Fibroblast of skin of right biceps (primary cell): ENCODE measurements at places on chromosomes 6 and 20.

DNA sequence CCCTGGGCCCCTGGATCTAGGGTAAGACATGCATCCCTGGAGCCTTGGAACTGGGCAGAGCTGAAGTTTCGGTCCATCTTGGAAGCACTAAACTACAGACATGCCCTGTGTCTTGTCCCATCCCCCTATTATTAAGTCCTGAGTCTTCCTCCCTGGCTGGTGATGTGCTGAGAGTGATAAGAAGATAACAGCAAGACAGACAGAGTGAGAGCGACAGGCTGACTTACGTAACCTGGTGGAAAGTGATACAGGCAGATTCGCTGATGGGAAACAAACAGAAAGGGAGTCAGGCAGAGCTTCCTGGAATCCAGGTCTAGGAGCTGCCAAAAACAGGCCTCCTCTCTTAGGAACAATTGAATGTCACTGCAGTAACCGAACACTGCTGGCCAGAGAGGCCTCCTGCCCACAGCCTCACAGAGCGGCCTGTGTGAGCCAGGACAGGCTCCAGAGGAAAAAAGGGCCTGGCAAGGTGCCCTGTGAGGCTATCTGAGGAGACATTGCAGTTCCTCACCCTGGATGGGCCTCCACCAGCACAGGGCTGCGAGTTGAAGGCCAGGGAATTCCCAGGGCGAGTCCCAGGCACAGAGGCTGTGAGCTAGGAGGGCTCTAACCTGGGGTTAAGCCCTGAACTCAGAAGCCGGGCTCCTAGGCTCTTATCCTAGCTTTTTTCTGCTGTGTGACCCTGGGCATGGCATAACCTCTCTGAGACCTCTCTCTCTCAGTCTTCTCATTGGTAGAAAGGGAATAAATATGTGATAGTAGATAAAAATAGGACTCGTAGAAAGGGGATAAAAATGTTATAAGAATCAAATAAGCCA, 34.2 kb upstream of the B4GALT5 start:
- peak; percentile 43 for DNase-seq

DNA sequence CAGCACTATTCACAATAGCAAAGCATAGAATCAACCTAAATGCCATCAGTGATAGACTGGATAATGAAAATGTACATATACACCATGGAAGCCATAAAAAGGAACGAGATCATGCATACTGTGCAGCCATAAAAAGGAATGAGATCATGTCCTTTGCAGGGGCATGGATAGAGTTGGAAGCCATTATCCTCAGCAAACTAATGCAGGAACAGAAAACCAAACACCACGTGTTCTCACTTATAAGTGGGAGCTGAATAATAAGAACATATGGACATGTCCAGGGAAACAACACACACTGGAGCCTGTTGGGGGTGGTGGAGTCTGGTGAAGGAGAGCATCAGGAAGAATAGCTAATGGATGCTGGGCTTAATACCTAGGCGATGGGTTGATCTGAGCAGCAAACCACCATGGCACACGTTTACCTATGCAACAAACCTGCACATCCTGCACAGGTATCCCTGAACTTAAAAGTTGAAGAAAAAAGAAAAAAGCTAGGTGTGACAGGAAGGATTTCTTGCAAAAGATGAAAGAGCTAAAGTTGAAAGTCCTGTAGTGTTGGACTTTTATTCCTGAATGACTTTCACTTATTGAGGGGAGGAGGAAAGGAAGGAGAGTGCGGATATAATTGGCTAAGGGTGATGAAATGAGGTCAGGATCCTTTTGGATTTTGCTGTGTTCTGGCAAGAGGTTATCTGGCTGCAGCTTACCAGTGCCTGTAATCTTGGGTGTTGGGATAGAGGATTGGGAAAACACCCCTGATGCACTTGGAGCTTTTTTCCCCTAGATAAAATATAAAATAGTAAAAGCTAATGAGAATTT, 8.5 kb downstream of the TRMT11 start:
- no peak for DNase-seq

GRCh38 chr20:57868310-57868709, 158.5 kb upstream of the PMEPA1 start:
- DNase-seq, result no peak

GRCh38 chr6:52416629-52417151, 3.5 kb upstream of the EFHC1 start:
- DNase-seq, result peak; percentile 64

- DNase-seq, result no peak
Observed at GRCh38 chr6:110468731-110469130, 7.7 kb downstream of the SLC22A16 start.

DNA sequence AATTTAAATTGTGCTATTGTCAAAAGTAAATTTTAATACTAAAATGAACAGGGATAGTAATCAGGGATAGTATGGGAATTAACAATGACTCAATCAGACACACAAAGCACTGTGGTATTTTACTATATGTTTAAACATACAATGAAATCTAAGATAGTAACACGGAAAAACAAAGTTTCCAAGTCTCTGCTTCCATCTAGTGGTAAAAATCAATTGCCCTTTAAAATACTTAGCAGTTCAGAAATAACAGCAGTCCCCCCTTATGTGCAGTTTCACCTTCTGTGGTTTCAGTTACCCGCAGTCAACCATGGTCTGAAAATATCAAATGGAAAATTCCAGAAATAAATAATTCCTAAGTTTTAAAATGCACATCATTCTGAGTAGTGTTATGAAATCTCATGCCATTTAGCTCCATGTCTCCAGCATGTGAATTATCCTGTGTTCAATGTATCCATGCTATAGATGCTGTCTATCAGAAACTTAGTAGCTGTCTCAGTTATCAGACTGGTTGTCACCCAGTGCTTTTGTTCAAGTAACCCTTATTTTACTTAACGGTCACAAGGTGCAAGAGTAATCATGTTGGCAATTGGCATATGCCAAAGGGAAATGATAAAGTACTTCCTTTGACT, 58.5 kb downstream of the AHI1 start:
- DNase-seq, result peak; percentile 55

- DNase-seq, result no peak
Observed at GRCh38 chr6:160095146-160095845, 26.3 kb upstream of the SLC22A1 start.

GRCh38 chr6:35512740-35513139, at the start of gene TULP1:
TSS of gene TULP1 (minus strand) at chr6:35512896. CDS start at chr6:35512858, 38 bp downstream.
- DNase-seq, result no peak

DNA sequence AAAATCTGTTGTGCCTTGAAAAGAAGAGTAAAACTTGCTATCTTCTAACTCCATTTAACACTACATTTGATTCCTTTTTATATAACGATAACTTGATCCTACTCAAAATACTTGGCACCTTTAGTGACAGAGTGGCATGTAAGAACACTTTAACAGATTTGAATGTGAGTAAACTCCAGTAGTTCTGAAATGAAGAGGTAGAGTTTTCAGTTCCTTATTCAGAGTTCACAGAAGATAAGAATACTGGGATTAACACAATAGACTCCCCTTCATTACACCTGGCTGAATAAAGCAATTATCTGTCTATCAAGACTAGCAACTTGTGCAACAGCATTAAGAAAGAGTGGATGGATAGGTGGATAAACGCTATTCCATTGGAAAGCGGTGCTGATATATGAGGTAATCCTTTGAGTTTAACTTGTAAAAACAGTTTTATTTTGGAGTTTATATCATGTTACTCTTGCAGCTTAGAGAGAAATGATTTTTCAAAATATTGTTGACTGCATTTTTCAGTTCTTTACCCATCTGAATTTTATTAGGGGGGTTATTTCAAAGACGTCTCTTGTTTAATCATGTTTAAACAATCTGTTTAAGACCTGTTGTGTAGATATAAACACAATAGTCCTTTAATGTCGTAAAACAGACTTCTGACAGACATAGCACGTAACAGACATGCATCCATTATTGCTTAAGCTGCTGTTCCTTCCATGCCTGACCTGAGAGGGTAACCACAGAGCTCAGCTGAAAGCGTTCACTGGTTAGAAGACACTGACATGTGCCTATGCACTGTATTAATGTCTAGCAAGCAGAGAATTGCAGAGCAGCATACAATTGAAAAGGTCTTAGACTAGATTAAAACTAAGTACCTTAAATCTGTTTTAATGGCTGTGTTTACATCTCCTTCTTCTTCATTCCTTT, 102.4 kb upstream of the SUPT3H start:
- DNase-seq, result peak; percentile 78

GRCh38 chr6:85096976-85097375, 332.6 kb upstream of the TBX18 start:
- peak; percentile 28 for DNase-seq

GRCh38 chr20:63767456-63767855, 27.9 kb downstream of the SLC2A4RG start:
- no peak for DNase-seq

GRCh38 chr6:17831135-17831534, 124.4 kb upstream of the NUP153 start:
- DNase-seq, result peak; percentile 77

DNA sequence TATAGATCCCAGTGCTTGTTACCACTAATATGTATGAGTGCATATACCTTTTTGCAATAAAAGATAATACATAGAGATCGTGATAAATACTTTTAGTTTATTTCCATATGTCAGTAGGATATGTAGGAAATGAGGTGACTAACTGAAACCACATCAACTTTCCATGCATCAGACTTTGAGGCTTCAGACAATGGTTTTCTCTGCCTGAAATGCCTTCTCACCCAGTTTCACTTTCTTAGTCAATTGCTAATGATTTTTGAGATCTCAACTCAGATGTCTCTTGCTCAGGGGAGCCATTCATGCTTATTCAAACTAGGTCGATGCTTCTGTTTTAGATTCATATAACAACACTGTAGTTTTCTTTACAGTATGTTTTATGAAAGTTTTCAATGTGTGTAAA, 626.6 kb upstream of the ADGRB3 start:
- DNase-seq, result peak; percentile 39

- DNase-seq, result no peak
Observed at GRCh38 chr6:146923205-146923833, 280.9 kb upstream of the STXBP5 start.

DNA sequence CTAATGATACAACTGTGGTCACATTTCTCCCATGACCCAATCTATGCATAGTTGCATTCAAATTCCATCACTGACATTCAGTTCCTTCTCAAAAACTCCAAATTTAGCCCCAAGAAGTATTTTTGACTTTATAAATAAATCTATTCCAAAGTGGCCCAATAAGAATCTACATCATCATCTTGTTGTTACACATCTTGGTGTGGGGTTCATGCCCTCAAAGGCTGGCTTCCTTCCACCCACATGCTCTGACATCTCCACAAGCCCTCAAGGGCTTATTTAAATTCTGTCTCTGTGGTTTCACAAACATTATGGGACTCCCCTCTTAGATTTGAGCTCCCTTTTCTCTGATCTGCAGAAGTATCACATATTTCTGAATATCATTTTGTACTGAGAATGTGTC, 585.3 kb upstream of the BTBD3 start:
- peak; percentile 4 for DNase-seq

DNA sequence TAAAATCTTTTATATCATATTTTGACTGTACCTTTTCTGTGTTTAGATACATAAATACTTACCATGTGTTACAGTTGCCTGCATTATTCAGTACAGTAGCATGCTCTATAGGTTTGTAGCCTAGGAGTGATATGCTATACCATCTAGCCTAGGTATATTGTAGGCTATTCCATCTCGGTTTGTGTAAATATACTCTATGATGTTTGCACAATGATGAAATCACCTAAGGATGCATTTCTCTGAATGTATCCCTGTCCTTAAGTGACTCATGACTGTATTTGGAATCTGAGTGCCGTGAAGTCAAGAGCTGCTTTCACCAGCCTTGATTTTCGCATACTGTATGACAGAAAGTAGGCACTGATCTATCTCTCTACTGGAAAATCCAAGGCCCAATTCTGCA, 129.9 kb downstream of the UTRN start:
- DNase-seq, result peak; percentile 81

GRCh38 chr6:77609106-77609505, 43.7 kb upstream of the MEI4 start:
- DNase-seq, result no peak

GRCh38 chr20:31956556-31957526, 5.0 kb upstream of the PDRG1 start:
- DNase-seq, result no peak

DNA sequence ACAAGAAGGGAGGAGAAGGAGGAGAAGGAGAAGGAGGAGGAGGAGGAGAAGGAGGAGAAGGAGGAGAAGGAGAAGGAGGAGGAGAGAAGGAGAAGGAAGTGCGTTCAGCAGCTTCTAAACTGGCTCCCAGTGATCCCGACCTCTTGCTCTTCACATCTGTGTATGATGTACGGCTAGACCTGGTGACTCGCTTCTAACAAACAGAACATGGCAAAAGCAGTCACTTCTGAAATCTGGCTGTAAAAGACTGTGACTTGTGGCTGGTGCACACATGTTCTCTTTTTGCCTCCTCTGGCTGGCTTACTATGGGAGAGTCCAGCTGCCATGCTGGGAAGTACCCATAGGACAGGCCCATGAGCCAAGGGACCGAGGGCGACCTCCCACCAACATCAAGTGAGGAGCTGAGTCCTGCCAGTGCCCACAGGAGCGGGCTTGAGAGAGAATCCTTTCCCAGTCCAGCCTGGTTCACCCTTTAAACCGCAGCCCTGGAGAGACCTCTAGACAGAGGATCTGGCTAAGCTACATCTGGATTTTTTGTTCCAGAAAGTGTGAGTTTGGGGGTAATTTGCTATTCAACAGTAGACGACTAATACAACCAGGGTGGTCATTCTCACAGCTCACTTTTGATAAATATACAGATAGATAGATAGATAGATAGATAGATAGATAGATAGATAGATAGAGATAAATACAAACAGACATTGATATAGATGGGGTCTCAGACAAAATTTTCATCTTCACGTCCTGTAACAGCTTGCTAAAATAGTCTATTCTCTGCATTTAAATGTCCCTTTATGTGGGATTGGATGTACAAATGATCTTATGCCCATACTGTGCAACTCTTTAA, 42.3 kb downstream of the RPP40 start:
- no peak for DNase-seq

- DNase-seq, result no peak
Observed at GRCh38 chr6:170088582-170088955, 202.3 kb downstream of the DLL1 start.

DNA sequence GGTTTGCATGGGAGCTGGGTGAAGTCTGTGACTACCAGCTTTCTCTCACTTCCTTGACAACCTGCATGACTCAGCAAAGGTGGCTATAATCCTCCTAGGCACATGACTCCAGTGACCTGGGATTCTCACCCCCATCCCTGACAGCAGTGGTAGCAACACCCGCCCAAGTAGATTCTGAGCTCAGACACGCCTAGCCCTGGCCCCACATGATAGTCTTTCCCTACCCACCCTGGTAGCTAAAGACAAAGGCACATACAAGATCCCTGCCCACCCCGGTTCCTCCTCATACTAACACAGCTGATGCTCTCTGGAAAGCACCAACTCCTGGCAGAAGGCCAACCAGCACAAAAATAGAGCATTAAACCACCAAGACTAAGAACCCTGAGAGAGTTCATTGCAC, 25.9 kb upstream of the CRISP1 start:
- no peak for DNase-seq

DNA sequence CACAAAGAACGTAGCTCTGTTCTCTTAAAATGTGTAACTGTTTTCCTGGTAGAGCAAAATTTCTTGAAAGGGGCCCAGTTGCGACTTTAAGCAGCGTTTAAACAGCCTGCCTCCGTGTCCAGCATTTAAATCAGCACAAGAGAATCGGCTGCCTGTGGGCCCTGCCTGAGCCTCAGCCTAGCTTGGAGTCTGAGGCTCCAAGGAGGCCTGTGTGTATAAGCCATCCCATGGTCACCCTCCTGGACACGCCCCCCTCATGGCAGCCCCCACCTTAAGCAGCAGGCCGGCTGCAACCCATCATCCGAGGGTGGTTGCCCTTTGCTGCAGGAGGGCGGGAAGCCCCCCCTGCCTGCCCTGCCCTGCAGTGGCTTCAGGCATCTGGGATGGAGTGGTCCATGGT, 18.9 kb downstream of the SDCBP2 start:
- no peak for DNase-seq
